ENCODE measurements at places on chromosomes 2 and 18. TPM values are rescaled to one million over a fixed set of nuclear protein-coding genes. Genes with fewer than 3 reads are reported as not detected.

DNA sequence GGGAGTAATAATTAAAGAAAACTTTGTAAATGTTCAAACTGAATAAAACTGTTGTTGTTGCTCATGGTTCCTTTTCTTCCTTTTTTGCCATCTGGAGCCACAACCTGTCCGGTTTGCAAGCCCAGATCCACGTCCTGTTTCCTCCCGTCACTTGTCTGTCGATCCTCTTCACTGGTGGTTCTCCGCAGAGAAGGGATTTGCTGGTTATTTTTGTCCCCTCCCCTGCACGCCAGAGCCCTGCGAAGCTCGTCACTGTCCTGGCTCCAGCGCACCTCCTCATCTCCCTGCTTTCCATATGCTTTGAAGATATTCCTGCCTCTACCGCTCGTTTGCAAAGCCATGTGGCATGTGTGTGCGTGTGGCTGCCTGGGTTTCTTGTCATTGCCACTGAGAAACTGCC, 461.4 kb downstream of the RNF144A start:
- DNase-seq, result no peak

- DNase-seq, result no peak
These were observed 409.2 kb upstream of the HS6ST1 start for GRCh38 chr2:128727914-128728313.

GRCh38 chr2:73908689-73909652, 16.2 kb downstream of the ACTG2 start:
- no peak for DNase-seq

DNA sequence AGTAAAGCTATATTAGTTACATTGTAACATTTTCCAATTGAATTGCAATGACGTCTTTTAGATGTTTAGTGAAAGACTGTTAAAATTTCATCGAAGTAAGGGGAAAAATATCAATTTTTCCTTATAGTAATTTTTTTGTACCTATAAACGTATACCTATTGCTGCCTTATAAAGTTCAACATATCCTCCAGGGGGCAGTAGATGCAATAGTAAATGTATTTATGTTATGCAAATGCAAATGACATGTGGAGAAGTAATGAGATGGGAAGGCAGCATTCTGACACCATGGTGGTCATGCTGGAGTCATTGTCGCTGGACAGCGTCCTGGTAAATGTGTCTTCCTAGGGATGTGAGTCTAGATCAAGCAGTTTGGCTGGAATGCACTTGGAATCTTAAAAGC, 38.7 kb downstream of the MSTN start:
- peak; percentile 28 for DNase-seq

- no peak for DNase-seq
These were observed 303.9 kb downstream of the LRATD1 start for GRCh38 chr2:14936426-14936825.

DNA sequence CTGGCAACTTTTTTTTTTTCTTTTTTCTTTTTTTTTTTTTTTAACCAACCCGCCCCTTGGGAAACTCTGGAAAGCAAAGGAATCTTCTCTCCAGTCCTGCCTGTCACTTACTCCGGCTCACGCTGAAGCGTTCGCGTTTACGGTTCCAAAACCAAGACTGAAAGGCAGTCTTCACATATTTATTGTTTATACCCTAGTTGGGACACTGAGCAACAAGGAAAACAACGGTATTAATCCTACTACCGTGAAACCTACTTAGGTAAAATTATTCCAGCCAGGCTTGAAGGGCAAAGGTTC, 125.4 kb downstream of the OSBPL1A start:
- DNase-seq, result no peak

- DNase-seq, result no peak
These were observed 319.9 kb upstream of the SALL3 start for GRCh38 chr18:78659748-78660147.

GRCh38 chr2:137000811-137001210, 235.5 kb downstream of the THSD7B start:
- DNase-seq, result no peak

GRCh38 chr2:199684832-199685231, 166.2 kb downstream of the FTCDNL1 start:
- no peak for DNase-seq

DNA sequence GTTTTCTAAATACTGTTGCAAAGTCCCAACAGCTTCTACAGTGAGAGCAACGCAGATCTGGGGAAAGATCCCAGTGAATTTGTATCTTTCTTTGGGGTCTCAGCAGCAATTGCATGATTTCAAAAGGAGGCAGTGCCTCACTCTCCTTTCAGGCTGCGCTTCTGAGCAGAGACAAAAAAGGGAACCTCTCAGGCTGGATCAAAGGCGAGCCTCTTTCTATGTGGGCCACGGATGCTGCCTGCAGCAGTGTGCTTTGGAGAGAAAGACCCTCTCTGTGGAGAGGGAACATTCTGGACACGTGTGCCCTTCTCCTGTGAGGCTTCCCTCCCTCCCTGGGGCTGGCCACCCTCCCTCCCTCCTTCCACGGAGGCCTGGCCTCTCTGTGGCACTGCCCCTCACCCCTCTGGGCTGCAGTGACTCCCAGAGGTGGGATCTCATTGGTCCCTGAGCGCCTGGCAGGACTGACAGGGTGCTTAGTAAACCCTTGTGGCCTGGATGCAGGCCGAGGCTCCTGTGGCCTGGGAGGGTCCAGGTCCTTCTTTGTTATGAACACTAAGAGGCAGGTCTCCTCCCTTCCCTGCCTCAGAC, 21.6 kb upstream of the PDIA6 start:
- no peak for DNase-seq

GRCh38 chr2:199370150-199370780, 87.5 kb downstream of the SATB2 start:
- no peak for DNase-seq

DNA sequence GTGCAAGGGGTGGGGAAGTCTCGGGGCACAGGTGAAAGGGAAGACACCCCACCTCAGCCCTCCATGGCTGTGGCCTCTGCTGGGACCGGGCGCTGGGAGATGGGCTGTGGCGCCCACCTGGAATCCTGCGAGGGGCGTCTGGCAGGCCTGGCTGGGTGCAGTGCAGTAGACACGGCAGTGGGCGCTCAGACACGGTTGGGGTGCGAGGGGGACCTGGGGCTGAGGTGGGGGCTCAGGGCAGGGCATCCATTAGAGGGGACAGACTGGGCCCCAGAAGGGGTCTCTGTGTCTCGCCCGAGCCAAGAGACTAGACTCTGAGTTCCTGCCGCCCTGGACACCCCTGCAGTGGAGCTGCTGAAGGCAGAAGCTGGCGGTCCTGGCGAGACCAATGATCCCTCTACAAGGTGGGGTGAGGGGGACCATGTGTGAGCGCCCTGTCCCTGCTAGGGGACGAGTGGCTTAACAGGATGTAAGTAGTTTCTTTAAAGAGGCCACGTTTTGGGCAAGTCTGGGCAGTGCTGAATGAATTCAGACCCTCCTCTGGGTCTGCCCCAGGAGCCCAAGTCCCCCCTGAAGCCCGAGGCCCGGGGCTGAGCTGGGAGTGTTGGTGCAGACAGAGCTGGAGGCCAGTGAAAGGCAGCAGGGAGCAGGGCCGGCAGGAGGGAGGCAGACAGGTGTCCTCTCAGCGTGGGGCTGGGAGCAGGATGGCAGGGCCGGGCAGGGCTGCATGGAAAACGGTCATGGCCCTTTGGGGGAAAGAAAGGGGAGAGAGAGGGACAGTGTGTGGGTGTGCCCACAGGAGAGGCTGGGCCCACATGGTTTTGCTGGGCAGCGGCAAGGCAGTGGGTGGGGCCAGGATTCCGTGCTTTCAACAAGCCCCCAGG, 57.2 kb downstream of the HS6ST1 start:
- DNase-seq, result no peak

GRCh38 chr2:187155476-187155875, 292.6 kb downstream of the CALCRL start:
- no peak for DNase-seq

DNA sequence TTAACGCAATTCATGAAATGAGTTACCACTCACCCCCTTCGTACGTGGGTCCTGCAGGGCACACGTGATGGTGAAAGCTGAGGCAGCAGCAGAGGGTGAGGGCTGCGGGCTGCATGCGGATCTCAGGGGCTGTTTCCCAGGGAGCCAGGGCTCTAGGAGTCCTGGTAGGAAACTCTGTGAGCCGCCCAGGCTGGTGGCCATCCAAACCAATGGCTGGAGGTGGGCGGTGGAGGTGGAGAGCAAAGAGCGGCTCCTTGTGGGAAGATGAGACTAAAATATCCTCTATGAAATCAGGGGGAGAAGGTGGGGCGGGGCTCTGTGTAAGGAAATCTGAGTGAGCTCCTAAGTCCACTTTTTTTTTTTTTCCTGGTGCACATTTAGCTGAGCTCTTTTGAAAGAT, 120.1 kb upstream of the SLC1A4 start:
- no peak for DNase-seq

The KYNU gene
- 5.6 TPM for polyA plus RNA-seq

The COL5A2 gene
- polyA plus RNA-seq, result 151 TPM

The GPC1 gene
- 35.6 TPM for polyA plus RNA-seq

The MYOM1 gene
- 7.9 TPM for polyA plus RNA-seq

The POMC gene
- 7.3 TPM for polyA plus RNA-seq

The SERPINB2 gene
- polyA plus RNA-seq, result 0.14 TPM

The TSN gene
- 96.6 TPM for polyA plus RNA-seq

The GAL3ST2 gene
- polyA plus RNA-seq, result 0.92 TPM

The DPP4 gene
- 89.9 TPM for polyA plus RNA-seq

Measured in right renal pelvis (tissue), 4 donors.